ENCODE measurements at places on chromosomes 2 and 18. TPM values are rescaled to one million over a fixed set of nuclear protein-coding genes. Genes with fewer than 3 reads are reported as not detected.

The CCDC74B gene
- 1.2 TPM for total RNA-seq

The ZSWIM2 gene
- not detected for total RNA-seq

The LRP1B gene
- 18.4 TPM for total RNA-seq

The SCN2A gene
- 0.63 TPM for total RNA-seq

GRCh38 chr2:16729335-16729734, 63.7 kb upstream of the CYRIA start:
- no peak for ATAC-seq

DNA sequence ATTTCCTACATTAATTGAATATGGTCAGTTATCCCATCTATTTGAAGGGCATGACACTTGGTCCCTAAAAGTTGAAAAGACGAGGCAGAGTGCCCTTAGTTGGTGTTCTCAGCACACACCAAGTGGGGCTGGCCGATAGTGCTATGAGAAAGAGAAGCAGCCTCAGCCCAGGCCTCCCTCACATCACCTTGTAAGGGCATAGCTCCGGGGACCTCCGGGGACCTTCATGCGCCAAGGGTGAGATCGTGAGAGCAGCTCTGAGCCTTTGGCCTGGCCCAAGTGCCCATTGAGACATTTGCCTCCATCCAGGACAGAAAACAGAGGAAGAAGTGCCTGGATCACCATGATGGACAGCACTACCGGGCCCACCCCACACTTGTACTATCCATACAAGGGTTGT, 244.3 kb upstream of the COPS8 start:
- no peak for ATAC-seq

GRCh38 chr18:59921384-59921891, 21.6 kb downstream of the PMAIP1 start:
- no peak for ATAC-seq

DNA sequence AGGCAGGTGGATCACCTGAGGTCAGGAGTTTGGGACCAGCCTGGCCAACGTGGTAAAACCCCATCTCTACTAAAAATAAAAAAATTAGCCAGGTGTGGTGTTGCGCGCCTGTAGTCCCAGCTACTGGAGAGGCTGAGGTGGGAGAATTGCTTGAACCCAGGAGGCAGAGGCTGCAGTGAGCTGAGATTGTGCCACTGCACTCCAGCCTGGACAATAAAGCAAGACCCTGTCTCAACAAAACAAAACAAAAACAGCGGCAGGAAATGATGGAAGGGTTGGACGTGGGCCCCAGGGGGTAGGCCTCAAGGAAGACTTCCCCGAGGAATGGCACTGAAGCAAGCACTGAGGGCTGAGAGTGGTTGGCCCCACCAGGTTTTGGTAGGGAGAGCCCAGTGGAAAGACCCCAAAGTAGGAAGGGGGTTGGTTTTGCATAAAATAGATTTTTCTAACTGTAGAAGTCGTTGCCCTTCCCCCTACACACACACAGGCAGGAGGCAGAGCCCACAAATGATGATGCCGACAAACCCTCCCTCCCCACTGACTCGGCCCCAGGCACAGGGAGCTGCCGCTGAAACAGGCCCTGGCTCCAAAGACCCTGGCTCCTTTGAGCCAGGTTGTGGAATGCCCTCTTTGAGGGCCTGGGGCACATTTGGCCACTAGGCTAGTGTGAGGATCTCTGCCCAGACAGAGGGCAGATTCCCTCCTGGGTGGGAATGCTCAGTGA, 104.8 kb downstream of the CABLES1 start:
- no peak for ATAC-seq

GRCh38 chr2:74048843-74049519, 64.3 kb downstream of the TET3 start:
- no peak for ATAC-seq

GRCh38 chr2:218000136-218000535, 2.7 kb downstream of the TNS1 start:
- no peak for ATAC-seq

DNA sequence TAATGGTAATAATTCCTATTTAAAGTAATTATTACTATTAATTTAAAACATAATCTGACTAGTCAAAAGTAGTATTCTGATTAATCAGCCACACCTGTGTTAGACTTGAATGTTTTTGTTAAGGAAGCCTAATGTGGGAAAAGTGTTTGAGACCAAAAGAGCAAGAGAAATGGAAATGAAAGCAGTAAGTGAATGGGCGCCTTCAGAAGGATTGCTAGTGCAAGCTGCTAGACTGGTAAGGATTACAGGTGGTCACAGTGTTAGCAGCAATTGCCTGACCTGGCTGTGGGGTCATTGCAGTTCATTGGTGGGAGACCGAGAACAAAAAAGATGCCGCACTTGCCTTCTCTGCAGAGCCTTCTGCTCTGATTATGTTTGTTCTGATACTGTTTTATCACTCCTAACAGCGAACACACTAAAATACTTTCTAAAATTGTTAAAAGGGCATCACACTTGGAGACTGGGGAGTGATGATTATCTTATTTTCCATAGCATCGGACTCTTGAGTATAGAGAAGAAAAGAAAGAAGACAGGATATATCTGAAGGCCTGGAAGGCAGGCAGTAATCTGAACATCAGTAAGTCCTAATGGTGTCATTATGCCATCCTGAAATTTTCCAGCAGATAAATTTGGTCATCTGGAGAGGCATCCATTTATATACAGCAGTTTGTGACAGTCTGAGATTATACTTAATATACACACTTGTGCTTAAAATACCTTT, 5.8 kb downstream of the SOCS6 start:
- ATAC-seq = no peak

DNA sequence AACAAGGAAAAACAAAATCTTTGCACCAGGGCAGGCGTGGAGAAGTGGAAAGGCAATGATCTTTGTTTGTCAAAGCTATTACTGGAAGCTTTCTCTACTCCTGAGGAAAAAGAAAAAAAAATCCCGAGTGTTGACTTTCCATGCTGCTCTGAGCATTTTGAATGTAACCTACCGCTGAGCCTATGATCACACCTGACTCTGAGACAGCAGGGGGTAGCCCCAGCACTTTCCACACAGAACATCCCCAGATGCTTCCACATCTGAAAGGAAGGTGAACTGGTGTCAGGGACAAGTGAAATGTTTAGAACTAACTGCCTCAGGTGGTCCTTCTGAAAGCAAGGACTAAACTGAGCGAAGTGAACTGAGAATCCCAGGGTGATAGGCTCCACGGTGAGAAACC, 1315.1 kb upstream of the DDX18 start:
- ATAC-seq = no peak

GRCh38 chr2:50118905-50119702, 912.8 kb downstream of the NRXN1 start:
- ATAC-seq = no peak

DNA sequence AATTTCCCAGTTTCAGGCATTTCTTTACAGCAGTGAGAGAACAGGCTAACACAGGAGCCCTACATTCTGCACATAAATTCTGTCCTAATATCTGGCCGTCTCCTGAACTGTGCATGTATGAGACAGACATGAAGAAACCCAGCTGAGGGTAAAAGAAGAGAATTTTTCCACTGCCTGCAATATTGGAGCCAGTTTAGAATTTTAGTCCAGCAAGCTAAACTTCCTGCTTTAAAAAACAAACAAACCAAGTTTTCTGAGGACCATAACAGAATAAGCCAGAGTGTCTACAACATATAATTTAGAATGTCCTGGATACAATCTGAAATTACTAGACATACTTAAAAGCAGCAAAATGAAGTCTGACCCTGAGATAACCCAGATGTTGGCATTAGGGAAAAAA, 215.1 kb upstream of the KLHL29 start:
- ATAC-seq = no peak

DNA sequence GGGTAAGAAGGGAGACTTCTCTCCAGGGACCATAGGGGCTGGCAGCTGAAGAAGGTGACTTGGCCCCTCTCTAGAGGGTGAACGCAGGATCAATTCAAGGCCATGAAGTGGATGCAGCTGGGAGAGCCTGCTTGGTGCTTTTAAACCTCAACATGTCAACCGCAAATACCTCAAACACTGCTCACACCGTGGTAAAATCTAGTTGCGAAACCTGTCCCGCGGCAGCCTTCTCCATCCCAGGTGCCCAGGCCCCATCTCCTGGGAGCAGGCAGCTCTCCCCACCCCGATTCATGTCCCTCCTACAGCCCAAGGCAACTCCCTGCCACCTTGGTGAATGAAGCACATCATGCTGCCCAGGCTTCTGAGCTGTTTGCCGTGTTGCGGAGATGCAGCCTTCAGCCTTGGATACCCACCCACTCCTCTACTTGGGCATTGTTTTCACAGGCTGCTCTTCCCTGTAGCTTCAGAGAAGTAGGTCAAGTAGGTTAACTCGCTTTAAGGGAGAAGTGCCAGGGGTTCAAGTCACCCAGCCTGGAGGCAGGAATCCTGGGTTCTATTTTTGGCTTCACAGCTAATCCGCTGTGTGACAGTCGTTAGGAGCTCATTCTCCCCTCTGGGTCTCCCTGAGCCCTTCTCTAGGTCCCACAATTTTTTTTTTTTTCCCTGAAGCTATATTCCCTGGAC, 6.2 kb upstream of the EFR3B start:
- no peak for ATAC-seq

DNA sequence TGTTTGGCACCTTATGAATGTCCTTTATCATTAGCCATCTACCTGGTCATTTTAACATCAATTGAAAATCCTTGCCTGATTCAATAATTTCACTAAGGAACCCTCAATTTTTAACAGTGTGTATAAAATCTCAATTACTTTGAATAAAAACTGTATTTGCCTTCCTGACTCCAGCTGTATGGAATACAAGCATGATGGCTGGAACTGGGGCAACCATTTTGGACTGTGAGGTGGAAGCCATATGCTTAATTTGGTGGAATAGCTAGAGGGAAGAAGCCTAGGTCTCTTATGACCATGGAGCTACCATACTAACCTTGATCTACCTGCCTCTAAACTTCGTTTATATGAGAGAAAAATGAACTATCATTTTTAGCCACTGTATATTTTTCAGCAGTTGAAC, 12.5 kb upstream of the RTN4 start:
- no peak for ATAC-seq

Measured in motor neuron (in vitro differentiated cells).